Bronchus fibroblast of lung (primary cell): ENCODE measurements at places on chromosomes 5 and 9. TPM values are rescaled to one million over a fixed set of nuclear protein-coding genes. Genes with fewer than 3 reads are reported as not detected.

The NIM1K gene
- 0.74 and 1.0 TPM in 2 replicates for total RNA-seq

The TLX3 gene
- total RNA-seq = not detected in 2 replicates

The UNC5A gene
- total RNA-seq = 0.17 TPM in 1 of 2 replicates, not detected in the other

The FOXD4L4 gene
- total RNA-seq = not detected in 2 replicates

The PCDHGB2 gene
- 0.50 and 0.59 TPM in 2 replicates for total RNA-seq

The GPR151 gene
- not detected in 2 replicates for total RNA-seq

The STK32A gene
- total RNA-seq = under 0.01 TPM in 1 of 2 replicates, not detected in the other

The TICAM2 gene
- 4.5 and 5.2 TPM in 2 replicates for total RNA-seq

The RNF145 gene
- 29.1 and 29.3 TPM in 2 replicates for total RNA-seq

The COL5A1 gene
- 74.3 and 74.5 TPM in 2 replicates for total RNA-seq

The TRIP13 gene
- 53.3 and 54.0 TPM in 2 replicates for total RNA-seq

The STXBP1 gene
- 19.0 and 20.1 TPM in 2 replicates for total RNA-seq

The EIF4E1B gene
- total RNA-seq = not detected in 2 replicates

The SNAPC3 gene
- 17.5 and 22.4 TPM in 2 replicates for total RNA-seq
